SJCRH30 (cell line): ENCODE measurements at places on chromosomes 4 and X. TPM values are rescaled to one million over a fixed set of nuclear protein-coding genes. Genes with fewer than 3 reads are reported as not detected.

- H3K36me3 ChIP-seq, result no peaks in the 10 kb centered on the region
- H3K4me3 ChIP-seq, result no peak overlapping the region
- no peaks in the 10 kb centered on the region; the same call in 1 of the 2 replicates for H3K27me3 ChIP-seq
- H3K27ac ChIP-seq, result no peak overlapping the region
Observed at GRCh38 chrX:12467321-12467720, 323.9 kb upstream of the PRPS2 start.

The SPON2 gene
- 2.5 and 3.2 TPM in 2 replicates for total RNA-seq

The HMX1 gene
- not detected in 2 replicates for total RNA-seq

GRCh38 chrX:3393178-3393577 is 46.7 kb upstream of the MXRA5 start:
- no peak overlapping the region for H3K4me3 ChIP-seq
- H3K27ac ChIP-seq, result no peak overlapping the region
- no peak for DNase-seq
- no peaks in the 10 kb centered on the region for H3K4me1 ChIP-seq
- no peaks in the 10 kb centered on the region for H3K27me3 ChIP-seq
- no peaks in the 10 kb centered on the region for H3K36me3 ChIP-seq

DNA sequence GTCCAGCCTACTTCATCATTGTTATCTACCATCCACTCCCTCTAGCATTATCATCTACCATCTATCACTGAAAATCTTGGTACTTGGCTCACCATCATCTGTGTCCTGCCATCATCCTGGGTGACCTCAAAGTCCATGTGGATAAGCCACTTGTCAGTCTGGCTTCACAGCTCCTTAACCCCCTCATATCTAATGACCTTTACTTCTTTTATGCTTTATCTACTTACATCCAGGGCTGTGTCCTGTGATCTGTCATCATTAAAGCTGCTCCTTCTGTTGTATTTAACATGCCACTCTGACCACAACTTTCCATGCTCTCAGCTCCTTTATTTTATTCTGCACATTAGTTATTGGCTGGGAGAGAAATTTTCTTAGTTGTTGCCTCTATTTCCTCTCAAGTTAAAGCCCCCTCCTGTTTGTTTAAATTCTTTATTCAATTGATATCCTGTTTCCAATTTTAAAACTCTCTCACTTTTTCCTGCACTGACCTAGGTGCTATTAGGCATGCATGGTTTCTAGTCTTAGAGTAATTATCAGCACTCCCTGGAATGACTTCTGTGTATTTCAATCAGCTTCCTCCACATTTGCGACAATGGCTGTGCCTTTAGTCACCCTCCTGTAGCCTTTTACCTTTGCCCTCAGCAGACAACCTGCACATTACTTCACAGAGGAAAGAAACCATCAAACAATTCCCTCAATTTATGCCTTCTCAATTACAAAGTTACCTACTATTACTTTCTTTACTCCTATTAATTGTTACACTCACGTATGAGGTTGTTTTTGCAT is 8.1 kb upstream of the FABP2 start:
- no peak for DNase-seq
- H3K36me3 ChIP-seq, result no peaks in the 10 kb centered on the region
- no peaks in the 10 kb centered on the region for H3K27me3 ChIP-seq
- H3K4me3 ChIP-seq, result no peak overlapping the region
- H3K27ac ChIP-seq, result no peak overlapping the region
- H3K4me1 ChIP-seq, result no peaks in the 10 kb centered on the region

- no peaks in the 10 kb centered on the region for H3K4me1 ChIP-seq
- H3K36me3 ChIP-seq, result no peaks in the 10 kb centered on the region
- no peaks in the 10 kb centered on the region for H3K27me3 ChIP-seq
- H3K4me3 ChIP-seq, result no peak overlapping the region
Observed at GRCh38 chr4:165351359-165352130, 24.1 kb downstream of the MSMO1 start.

GRCh38 chr4:89365776-89366175 is 58.2 kb upstream of the GPRIN3 start:
- no peak for DNase-seq
- no peaks in the 10 kb centered on the region for H3K4me1 ChIP-seq
- H3K4me3 ChIP-seq, result no peak overlapping the region
- no peaks in the 10 kb centered on the region for H3K36me3 ChIP-seq
- H3K27me3 ChIP-seq, result no peaks in the 10 kb centered on the region

The RAI2 gene
- not detected in 2 replicates for total RNA-seq

The ZXDA gene
- 1.0 and 1.3 TPM in 2 replicates for total RNA-seq

- no peaks in the 10 kb centered on the region for H3K27me3 ChIP-seq
- no peak for DNase-seq
- no peaks in the 10 kb centered on the region for H3K4me1 ChIP-seq
- no peak overlapping the region for H3K4me3 ChIP-seq
- no peaks in the 10 kb centered on the region for H3K36me3 ChIP-seq
- H3K27ac ChIP-seq, result no peak overlapping the region
Observed at GRCh38 chrX:144732588-144732987, 514.7 kb upstream of the SPANXN1 start.

The NPY1R gene
- 0.02 TPM in 1 of 2 replicates, not detected in the other for total RNA-seq

DNA sequence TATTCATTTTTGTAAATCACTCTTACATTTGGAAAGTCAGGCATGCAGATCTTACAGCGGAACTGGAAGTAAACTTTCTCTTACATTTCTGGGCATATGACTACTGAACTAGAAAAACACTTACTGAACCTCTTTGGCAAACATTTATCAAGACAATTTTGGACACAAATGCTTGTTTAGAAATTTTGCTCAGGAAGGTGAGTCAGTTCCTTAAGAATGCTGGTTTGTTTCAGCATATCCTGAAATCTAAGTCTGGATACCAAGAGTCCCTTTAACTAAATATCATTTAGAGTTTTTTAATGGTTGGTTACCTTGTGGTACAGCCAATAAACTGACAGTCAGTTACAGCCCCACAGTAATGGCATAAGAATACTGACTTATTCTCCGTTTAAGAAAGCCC is 15.0 kb downstream of the SHISA3 start:
- H3K27me3 ChIP-seq, result peaks cover 11% of the 10 kb centered on the region
- no peak overlapping the region for H3K27ac ChIP-seq
- no peak overlapping the region for H3K4me3 ChIP-seq
- H3K4me1 ChIP-seq, result no peaks in the 10 kb centered on the region
- no peaks in the 10 kb centered on the region for H3K36me3 ChIP-seq

DNA sequence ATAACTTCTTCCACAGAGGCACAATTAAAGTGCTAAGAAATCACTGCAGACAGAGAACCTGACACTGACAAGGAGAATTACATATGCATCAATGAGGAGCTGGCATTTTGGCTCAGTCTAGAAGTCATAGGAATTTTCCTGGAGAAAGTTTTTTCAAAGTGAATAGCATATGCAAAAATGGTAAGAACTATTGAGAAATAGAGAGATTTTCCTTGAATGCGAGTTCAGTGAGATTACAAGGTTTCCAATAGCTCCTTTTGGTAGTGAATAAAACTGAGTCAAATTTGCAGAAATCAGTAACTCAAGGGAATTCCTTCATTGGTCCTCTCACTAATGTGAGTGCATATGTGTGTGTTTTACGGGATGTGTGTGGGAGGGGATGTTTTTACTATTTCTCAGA is 557.5 kb downstream of the PPARGC1A start:
- H3K27me3 ChIP-seq, result no peaks in the 10 kb centered on the region
- peaks cover 3% of the 10 kb centered on the region; the same call in 1 of the 2 replicates for H3K4me1 ChIP-seq
- no peak overlapping the region for H3K4me3 ChIP-seq
- no peak for DNase-seq
- H3K27ac ChIP-seq, result no peak overlapping the region
